NCI-H1930 (cell line): ENCODE measurements at places on chromosomes 7 and 10.

GRCh38 chr10:22379059-22379458 lies 33.8 kb downstream of the SPAG6 start:
- no peak for DNase-seq

DNA sequence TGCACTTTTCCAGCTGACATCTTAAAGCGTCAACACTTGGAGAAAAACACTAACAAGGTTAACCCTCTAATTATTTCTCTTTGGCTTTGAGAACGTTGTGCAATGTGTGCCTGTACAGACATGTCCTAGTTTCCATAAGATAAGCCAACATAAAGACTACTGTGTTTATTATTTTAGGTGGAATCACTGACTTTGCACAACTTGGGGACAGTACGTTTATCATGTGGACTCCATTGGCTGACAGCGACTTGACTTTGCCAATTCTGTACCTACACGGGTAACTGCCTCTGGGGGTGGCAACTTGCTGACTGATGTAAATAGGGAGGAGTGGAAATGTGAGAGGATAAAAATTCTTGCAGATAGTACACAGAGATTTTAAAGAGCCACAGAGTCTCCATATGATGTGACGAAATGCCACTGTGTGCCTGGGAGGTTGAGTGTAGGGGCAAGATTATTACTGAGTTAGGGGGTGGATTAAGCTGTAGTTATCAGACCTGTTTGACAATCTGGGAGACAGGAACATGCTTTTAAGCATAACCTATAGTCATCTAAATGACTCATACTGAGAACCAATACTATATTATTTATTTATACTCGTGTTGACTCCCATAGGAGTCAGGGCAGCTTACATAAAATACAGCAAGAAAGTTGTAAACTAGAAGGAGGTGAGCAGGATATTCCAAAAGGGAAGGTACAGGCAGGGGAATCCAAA lies 21.0 kb downstream of the SLC13A4 start:
- no peak for DNase-seq

GRCh38 chr10:117729156-117729555 lies 186.6 kb downstream of the EMX2 start:
- DNase-seq: no peak

DNA sequence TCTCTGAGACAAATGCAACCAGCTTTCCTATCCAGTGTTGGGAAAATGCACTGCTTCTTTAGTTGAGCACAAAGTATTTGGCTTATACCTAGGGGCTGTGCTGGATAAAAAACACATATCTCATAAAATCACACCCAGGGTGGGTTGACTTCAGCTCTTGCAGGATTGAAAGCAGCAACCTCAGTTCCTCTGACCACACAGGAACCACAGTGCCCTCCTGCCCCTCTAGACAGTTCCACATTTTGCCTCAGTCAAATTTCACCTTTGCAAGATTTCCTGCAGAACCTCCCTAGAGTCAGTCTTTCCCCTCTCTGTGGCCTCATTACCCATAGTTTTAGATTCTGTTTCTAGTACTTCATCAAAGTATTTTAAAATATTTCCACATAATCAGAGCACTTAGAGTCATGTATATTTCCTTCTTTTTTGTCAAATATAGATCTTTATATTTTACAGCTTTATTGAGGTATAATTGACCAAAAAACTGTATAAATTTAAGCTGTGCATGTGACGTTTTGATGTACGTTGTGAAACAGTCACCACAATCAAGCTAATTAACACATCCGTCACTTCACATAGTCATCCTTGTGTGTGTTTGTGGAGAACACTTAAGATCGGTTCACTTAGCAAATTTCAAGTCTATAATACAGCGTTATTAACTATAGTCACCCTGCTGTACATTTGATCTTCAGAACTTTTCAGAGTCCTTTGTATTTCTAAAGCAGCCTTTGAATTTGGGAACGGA lies 37.0 kb upstream of the EGR2 start:
- DNase-seq: no peak

DNA sequence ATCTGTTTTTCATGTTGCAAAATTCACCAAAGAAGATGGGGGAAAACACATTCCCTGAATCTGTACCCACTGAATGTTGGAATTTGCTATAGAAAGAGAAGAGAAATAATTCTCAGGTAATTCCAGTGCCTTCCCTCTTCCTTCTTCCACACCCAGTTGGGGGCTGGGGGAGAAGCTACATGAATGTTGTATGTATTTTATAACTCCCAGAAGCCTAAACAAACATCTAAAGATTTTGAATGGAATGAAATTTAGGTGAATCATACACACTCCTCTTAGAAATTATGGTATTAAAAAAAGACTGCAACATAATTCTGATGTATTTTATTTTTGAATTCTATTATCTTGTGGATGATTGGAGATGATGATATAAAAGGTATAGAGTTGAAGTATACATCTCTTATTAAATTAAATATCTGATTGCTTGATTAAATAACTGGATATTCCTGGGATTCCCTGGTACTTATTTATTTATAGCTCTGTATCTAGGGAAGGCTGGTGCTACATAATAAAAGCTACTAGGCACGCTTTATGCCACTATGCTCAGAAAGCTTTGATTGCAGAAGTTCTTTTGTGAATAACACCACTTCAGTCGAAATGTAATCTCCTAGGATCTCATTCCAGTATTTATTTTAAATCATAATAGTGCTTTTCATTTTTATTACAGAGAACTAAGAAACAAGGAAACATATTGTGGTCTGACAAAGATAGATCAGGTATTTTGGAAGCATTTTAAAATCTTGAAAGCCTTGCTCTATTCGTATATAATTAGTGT lies 98.5 kb downstream of the MCU start:
- no peak for DNase-seq

- DNase-seq: no peak
These were observed 963.4 kb downstream of the CNTNAP2 start for GRCh38 chr7:147079921-147080420.

DNA sequence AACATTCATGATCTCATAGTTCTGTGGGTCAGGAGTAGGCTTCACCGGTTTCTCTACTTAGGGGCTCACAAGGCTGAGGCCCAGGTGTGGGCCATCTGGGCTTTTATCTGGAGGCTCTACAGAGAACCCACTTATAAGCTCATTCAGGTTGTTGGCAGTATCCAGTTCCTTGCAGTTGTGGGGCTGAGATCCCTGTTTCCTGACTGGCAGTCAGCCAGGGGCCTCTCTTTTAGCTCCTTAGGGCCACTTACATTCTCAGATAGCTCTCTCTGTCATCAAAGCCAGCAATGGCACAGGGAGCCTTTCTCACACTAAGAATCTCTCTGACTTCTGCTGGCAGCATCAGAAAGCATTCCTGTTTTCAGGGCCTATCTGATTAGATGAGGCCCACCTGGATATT lies 18.2 kb upstream of the HECTD2 start:
- no peak for DNase-seq

- no peak for DNase-seq
These were observed 2.6 kb downstream of the ADIRF start for GRCh38 chr10:86970982-86971231.

GRCh38 chr10:95522117-95522516 lies 39.1 kb downstream of the SORBS1 start:
- no peak for DNase-seq

DNA sequence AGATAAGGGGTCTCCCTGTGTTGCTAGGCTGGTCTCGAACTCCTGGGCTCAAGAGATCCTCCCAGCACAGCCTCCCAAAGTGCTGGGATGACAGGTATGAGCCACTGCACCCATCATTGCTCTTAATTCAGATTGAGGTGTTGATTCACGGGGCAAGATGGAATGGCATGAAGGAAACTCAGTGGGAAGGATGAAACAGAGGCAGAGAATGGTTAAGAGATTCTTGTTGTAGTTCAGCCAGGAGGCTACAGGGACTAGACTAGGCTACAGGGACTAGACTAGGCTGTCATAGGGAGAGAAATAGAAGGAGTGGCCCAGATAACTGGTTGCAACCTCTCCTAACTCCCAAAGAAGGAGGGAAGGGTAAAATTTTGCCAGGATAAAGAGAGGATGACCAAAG lies 48.0 kb downstream of the THNSL1 start:
- DNase-seq: no peak
